ENCODE measurements at places on chromosomes 1 and 21.

DNA sequence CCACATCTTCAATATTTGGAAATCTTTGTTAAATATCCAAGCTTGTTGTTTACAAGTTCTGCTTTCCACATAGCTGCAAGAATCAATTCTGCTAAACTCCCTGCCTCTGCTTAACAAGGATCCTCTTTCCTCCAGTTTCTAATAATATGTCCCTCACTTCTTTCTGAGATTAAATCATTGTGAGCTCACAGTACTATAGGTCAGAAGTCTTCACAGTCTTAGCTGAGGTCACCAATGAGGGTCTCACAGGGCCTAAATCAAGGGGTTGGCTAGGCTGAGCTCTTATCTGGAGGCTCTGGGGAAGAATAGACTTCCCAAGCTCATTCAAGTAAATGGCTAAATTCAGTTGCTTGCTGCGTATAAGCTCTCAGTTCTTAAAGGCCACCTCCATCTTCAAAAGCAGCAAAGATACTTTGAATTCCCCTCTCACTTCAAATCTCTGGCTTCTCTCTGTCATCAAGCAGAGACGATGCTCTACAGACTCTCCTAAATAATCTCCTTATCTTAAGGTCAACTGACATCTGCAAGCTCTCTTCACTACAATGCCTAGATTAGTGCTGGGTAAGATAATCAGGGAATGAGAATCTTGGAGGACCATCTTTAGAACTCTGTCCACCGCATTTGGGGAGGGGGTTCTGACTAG lies 175.3 kb downstream of the PLPPR4 start:
- DNase-seq = no peak

GRCh38 chr1:113660088-113660487 lies 99.2 kb downstream of the PHTF1 start:
- no peak for DNase-seq

GRCh38 chr1:207579436-207579799 lies 65.5 kb upstream of the CR1L start:
- no peak for DNase-seq

DNA sequence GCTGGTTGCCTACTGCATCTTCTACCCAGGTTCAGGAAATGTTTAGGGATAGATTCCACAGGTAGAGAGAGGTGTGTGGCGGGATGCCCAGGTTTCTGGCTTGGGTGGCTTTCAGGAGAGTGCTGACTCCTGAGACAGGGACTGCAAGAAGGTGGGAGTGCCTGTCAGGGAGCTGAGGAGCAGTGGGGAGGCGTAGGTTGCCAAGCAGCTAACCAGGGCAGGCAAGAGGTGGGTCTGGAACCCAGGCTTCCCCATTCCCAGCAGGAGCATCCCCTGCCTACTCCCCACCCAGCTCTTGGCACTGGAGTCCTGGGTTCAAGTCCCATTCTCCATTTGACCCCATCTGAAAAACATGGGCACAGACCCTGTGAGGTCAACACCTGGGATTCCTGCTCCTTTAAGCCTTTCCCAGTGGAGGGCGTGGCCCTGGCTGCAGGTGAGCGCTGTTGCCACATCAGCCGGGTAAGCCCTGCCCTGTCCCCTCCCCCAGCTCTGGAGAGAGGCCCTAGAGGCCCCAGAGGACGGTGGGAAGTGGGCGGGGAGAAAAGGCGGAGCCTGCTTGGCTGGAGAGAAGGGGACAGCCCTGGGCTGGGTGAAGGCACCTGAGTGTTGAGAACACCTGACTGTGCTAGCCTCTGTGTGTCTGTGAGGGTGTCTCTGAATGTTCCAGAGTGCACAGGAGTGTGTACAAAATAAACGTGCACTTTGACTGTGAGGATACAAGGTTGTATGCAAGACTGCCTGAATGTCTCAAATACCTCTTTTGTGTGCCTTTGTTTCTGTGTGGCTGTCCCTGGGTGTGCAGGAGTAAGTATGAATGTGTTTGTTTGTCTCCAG lies 14.0 kb upstream of the SYNC start:
- no peak for DNase-seq

GRCh38 chr1:235486321-235486720 lies 17.9 kb downstream of the B3GALNT2 start:
- DNase-seq = no peak

DNA sequence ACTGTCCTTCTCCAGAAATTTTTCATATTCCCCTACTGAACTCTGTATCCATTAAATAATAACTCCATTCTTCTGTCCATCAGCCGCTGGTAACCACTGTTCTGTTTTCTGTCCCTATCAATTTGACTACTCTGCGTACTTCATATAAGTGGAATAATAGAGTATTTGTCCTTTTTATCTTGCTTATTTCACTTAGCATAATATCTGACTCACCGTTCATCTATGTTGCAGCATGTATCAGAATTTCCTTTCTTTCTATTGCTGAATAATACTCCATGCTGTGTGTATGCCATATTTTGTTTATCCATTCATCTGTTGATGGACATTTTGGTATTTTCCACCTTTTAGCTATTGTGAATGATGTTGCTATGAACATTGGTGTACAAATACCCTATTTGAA lies 71.9 kb downstream of the CEP350 start:
- DNase-seq = no peak

DNA sequence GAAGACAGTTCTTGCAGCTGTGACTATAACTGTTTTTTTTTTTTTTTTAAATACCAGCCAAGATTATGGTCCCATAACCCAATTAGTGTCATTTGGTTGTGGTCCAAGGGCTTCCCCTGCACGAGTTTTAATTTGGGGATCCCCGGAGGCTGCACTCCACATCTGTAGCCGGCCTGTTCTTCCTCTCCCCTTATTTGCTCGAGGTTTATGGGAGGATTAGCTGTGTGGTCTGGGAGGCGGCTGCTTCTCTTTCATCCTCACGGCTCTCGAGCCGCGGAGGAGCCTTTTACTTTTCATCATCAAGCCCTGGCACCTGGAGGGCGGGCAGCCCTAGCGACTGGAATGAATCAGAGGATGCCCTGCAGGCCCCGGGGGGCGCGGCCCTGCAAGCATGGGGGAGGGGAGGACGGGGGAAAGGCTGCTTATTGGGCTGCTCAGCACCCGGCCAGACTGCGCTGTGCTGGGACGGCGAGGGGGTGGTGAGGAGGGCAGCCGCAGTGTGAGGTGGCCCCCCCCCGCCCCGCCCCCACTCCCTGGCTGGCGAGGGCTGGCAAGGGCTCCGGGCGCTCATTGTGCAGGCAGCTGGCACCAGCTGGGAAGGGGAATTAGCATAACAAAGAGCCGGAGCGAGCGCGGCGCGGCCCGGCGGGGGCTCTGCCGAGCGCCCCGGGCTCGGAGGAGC lies 18.5 kb downstream of the SERTAD4 start:
- no peak for DNase-seq

GRCh38 chr1:154941333-154942013 lies 5.0 kb upstream of the PMVK start:
- no peak for DNase-seq

GRCh38 chr1:22900451-22900850 lies 72.2 kb downstream of the LACTBL1 start:
- DNase-seq = no peak

DNA sequence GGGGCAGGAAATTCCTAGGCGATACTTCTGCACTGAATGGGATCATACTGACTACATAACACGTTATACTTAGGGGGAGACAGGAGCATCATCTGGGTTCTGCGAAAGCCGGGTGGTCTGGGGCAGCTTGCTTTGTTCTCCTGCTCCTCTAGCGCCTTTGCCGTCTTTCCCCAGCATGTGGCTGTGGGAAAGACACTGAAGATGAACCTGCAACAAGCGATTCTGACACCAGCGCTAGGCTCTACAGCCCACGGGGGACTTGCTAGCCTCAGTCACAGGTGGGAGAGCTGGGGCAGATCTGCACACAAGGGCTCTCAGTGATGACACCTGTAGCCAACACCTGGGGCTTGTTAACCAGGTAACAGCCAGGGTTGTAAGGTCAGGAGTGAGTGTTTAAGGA lies 51.8 kb downstream of the CD46 start:
- DNase-seq = no peak

- DNase-seq = no peak
Observed at GRCh38 chr1:204511366-204511765, 4.8 kb upstream of the MDM4 start.

DNA sequence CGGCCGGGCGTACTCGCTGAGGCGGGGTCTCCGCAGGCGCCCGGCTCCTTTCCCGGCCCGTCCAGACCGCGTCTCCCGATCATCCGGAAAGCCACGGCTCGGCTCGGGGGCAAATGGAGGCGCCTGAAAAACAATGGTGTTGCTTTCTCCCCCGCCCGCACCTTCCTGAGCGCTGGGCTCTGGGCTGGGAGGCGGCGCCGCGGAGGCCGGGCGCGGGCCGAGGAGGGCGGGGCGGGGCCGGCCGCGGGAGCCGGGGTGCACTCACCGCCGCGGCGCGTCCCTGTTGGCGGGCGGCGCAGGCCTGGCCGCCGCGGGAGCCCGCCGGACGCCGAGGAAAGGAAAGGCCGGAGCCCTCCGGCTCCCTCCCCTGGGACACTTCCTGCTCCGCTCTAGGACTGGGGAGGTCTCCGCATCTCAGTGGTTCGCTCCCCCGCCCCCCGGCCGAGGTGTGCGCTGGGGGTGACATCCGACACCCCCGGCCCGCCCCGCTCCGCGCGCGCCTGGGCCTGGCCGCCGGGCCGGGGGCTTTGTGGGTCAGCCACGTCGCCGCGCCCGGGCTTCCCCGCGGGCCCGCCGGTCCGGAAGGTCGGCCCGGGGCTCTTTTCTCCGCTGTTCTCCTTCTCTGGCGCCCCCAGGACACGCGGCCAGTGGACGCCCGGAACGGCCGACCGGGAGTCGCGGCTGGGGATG lies at the start of gene ZNF496:
Gene ZNF496, minus strand, starts transcription at position 343 of the 690 bp plus-strand sequence. CDS start 2,289 bp downstream, outside the sequence.
- DNase-seq = peak; percentile 52

GRCh38 chr1:89149229-89149628 lies 23.3 kb upstream of the GBP2 start:
- DNase-seq = no peak

GRCh38 chr21:45410865-45411809 lies 6.2 kb downstream of the COL18A1 start:
- DNase-seq = no peak

GRCh38 chr1:158800526-158800925 lies 19.5 kb upstream of the OR6N2 start:
- no peak for DNase-seq

- DNase-seq = no peak
Observed at GRCh38 chr1:234997896-234998741, 130.5 kb downstream of the TOMM20 start.

DNA sequence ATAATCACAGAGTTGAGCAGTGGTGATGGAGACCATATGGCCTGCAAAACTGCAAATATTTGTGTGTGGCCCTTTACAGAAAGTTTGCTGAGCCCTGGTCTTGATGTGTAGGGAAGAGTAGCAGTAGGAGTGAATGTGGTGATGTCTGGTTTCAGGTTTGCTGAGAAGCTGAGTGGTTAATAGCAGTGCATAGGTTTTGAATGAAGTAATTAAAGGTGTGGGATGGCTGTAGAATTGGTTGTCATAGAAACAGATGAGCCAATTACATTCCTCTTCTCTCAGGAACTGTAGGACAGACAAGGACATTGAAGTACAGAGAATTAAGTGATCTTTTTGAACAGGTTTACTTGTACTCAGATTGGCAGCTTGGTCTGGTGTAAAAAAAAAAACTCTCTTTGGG lies 37.4 kb downstream of the PRDM2 start:
- DNase-seq = no peak

DNA sequence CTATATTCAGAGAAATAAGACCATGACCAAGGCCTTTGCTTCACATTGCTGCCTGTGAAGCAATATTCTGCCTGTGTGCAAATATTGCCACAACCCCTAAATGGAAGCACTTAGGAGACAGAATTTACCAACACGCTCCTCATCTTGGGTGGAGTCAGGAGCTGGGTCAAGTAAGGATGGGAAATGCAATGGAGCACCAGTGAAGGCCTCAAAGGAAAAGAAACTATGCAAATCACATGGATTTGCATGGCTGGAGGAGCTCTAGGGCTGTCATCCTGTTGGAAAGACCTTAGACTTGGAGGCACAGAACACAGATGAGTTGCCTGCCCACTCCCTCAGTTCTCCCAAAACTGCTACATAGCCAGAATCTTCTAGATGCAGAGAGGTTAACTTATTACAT lies 435.5 kb downstream of the SIPA1L2 start:
- DNase-seq = no peak

GRCh38 chr21:33157303-33157702 lies 72.4 kb upstream of the IFNAR2 start:
- DNase-seq = no peak

DNA sequence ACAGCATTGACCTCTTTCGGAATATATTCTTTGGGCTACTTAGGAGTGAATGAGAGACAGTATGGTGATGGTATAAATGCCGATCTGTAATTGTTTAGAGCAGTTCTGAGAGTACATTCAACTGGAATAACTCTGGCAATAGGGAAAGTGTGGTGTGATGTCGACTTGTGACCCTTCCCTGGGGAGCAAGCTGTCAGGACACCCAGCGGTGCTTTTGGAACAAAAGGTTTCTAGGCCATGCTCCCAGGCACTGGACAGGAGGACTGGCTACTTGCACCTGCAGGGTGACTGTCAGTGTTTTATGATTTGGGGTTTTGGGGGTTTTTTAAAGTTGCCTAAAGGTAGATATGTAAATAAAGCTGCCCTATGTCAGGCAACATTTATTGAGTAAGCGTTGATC lies 50.9 kb downstream of the MACO1 start:
- no peak for DNase-seq

- no peak for DNase-seq
Observed at GRCh38 chr1:232472485-232473041, 157.4 kb downstream of the SIPA1L2 start.

DNA sequence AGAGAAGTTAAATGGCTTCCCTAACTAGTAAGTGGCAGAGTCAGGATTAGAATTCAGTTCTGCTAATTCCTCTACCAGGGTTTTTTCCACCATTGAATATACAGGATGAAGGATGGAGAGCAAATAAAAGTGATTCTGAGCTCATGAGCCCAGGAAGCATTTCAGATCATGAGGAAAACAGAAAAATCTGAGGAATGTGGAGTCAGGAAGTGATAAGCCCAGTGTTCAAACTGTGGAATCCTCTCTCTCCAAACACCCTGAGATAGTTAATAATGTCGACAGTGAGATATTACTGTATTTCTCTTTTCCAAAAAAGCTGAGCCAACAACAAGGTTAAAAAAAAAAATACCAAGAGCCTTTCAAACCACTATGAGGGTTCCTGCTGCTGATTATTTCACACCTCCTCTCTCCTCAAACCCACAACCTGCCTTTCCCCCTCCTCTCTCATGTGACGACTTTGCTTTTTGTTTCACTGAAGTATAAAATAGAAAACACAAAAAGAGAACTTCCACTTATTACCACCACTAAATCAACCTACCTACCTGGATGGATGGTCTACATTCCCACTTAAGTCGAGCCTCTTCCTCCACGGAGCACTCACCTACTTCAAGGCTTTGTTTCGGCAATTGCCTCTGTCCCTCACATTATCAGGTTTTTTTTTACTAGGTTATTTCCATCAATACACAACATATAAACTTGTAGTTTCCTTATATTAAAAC lies 8.9 kb downstream of the SLAMF1 start:
- DNase-seq = no peak
